ENCODE measurements at places on chromosomes 11 and 22.

GRCh38 chr11:123406441-123407129 is 23.5 kb upstream of the GRAMD1B start:
- DNase-seq, result no peak

DNA sequence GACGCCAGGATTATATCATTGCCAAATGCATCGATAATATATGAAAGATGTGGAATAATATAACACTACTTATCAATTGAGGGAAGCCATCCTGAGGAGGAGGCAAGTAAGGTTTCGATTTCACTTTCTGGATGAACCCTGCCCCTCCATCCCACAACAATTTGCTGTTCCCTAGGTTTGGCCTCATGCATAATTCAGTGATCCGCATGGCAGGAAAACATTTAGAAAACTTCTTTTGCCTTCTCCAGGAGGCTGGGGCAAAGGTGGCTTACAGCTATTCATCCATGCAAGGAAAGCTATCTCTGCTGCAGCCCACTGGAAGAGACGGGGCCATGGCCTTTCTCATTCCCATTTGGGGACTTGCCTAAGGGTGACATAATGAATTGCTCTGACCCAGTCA is 489.4 kb upstream of the CADM1 start:
- DNase-seq, result no peak

- DNase-seq, result no peak
Measured at GRCh38 chr11:133711545-133711944, 133.8 kb downstream of the SPATA19 start.

GRCh38 chr11:97703851-97704250 is 1314.0 kb downstream of the JRKL start:
- DNase-seq, result no peak

DNA sequence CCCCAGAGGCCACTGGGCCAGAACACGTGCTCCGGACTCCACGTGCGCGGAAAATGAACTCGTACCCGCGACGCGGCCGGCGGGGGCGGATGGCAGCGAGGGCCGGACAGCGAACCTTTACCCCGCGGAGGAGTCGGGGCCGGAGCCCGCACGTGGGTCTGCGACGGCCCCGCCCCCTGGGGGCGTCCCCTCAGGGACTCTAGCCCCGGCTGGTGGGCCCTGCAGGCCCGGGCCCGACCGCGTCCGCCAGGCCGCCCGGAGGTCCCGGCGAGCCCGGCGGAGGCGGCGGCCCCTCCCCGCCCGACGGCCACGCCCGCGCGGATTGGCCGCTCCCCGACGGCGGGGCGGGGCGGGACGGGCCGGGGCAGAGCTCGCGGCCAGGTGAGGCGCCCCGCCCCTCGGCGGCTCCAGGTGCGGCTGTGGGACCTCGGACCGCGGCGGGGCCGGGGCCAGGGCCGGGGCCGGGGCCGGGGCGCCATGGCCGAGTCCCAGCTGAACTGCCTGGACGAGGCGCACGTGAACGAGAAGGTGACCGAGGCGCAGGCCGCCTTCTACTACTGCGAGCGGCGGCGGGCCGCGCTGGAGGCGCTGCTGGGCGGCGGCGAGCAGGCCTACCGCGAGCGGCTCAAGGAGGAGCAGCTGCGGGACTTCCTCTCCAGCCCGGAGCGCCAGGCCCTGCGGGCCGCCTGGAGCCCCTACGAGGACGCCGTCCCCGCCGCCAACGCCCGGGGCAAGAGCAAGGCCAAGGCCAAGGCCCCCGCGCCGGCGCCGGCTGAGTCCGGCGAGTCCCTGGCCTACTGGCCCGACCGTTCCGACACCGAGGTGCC is at the start of gene FAM83F:
FAM83F (plus strand) TSS at position 389 of the 827 bp plus-strand sequence; CDS start at position 478, 89 bp downstream.
- DNase-seq, result no peak

DNA sequence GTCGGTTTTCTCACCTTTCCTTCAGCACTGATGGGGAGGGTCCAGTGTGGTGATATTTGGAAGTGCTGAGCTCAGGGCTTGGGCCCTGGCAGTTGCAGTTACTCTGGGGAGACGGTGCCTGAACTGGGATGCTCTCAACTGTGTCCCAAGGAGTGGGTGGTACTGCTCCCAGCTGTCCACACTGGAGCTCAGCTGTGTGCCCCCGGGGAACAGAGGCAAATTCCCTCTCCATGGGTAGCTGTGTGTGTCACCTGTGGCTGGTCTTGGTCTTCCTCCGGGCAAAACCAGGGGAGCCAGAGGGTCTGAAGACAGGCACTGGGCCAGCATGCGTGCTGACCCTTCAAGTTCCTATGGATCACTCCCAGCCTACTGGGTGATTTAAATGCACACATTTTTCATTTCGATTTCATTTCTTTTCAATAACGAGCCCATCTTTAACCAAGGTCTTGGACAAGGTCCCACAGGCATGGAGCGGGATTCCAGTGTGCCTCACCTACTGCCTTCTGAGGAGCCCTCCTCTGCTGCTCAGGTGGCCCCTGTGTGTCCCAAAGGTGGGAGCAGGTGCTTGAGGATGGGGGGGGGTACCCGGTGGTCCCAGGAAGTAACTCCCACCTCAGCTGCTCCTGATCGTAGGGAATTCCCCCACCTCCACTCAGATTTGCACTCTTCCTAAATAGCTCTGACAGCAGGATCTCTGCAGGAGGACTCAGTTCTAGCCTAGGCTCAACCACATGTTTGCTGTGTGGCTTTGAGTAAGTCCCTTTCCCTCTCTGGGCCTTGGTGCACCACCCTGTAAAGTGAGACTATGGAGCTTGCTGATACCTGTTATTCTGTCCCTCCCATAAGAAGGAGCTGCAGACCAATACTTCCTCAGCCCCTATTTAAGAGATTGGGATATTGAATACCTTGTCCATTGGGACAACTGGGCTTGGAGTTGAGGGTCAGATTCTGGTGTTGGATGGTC is 16.8 kb downstream of the PRDM11 start:
- DNase-seq, result no peak

DNA sequence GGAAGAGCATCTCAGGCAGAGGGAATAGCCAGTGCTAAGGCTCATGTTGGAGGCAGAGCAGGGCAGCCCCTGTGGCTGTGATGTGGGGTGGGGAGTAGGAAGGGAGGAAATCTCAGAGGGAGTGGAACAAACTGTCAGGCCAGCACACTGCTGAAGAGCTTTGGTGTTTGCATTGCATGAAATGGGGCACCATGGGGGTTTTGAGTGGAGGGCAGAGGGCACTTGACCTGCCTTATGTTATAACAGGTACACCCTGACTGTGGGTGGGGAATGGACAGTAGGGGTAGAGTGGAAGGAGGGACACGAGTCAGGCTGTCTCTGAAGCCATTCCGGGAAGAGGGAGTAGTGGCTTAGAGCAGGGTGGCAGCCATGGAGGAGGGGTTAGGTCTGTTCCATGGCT is 24.0 kb downstream of the PRDM11 start:
- DNase-seq, result no peak

- DNase-seq, result no peak
Measured at GRCh38 chr11:26025676-26026075, 306.3 kb upstream of the ANO3 start.

GRCh38 chr11:66194391-66194790 is 74.0 kb upstream of the RAB1B start:
- no peak for DNase-seq

GRCh38 chr11:66363805-66364535 is 7.6 kb downstream of the SLC29A2 start:
- peak; percentile 64 for DNase-seq

DNA sequence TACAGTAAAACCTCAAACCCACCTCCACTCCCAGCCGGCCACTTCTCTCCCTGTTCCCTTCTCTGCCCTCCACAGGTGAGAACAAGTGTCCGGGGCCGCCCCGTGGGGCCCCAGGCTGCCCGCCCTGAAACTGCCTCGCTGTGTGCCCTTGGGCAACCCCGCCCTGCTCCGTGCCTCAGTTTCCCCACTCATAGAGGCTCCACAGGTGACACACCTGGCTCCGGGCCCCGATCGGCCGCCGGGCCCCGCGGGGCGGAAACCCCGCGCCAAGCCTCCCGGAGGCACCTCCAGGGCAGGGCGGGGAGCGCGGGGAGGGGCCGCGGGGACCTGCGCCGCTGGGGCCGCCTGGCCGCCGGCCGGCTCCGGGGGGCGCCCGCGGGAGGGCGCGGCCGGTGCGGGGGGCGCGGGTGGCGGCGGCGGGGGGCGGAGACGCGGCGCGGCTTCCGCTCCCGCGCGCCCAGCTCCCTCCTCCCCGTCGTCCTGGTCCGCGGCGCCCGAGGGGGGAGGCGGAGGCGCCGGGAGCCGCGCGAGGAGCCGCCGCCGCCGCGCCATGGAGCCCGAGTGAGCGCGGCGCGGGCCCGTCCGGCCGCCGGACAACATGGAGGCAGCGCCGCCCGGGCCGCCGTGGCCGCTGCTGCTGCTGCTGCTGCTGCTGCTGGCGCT is at the start of gene LRP5:
LRP5 (plus strand) TSS at position 475 of the 663 bp plus-strand sequence; CDS start at position 599, 124 bp downstream.
- DNase-seq, result no peak

DNA sequence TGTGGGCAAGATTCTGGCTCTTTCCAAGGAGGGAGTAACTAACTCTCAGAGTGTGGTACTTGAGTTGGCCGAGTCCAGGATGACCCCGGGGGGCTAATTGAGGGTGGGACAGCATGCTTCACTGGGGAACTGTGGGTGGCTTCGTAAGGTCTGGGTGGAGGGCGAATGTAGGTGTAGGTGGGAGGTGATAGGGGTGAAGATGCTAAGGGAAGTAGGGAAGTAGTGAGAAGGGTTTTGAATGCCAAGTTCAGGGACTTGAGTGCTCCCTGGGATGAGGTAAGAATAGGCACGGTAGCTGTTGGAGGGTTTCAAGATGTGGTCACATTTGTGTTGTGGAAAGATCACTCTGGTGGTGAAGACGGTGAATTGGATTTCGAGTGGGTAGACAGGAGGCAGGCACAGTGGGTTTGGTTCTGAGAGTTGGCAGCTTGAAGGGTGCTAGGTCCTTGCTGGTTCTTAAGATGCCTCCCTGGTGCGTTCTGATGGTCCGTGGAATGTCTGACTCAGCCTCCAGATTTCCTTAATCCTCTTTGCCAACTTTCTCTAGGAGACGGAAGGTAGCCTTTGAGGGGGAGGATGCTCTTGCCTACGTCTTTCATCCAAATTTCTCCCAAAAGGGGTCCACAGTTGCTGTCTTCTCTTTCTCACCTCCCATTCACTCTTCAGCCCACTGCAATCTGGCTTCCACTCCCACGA is 2.5 kb upstream of the DNAL4 start:
- DNase-seq, result no peak

DNA sequence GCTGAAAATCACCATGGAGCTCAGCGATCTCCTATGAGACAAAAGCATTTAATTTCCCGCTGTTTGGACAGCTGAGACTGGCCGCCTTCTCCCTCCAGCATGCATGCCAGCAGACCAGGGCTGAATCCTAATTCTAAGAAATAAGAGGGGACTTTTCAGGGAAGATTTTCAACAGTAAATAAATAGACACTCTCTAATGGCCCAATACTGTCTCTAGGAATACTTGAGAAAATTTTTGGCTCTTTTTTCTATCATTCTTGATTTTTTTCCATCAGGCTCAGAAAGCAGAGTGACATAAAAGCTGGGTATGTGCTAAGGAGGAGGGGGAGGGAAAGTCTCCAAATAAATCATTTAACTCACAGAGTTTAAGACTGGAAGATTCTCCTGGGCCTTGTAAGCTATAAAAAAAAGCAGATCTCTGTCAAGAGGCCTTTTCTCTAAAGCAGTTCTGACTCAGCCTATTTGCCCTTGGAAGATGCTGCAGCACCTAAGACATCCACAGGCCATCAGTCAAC is 17.6 kb upstream of the SPON1 start:
- no peak for DNase-seq

DNA sequence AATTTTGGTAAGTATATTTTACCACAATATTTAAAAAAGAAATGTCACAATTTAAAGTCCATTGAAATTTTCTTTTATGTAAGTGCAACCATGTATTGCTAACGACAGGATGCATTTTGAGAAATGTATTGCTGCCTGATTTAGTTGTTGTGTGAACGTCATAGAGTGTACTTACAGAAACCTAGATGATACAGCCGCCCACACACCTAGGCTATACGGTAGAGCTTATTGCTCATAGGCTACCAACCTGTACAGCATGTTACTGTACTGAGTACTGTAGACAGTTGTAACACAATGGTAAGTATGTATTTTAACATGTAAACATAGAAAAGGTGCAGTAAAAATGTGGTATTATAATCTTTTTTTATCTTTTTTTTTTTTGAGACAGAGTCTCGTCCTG is 48.1 kb downstream of the CBL start:
- peak; percentile 9 for DNase-seq

GRCh38 chr11:36352922-36353321 is 56.8 kb downstream of the PRR5L start:
- DNase-seq, result peak; percentile 43

DNA sequence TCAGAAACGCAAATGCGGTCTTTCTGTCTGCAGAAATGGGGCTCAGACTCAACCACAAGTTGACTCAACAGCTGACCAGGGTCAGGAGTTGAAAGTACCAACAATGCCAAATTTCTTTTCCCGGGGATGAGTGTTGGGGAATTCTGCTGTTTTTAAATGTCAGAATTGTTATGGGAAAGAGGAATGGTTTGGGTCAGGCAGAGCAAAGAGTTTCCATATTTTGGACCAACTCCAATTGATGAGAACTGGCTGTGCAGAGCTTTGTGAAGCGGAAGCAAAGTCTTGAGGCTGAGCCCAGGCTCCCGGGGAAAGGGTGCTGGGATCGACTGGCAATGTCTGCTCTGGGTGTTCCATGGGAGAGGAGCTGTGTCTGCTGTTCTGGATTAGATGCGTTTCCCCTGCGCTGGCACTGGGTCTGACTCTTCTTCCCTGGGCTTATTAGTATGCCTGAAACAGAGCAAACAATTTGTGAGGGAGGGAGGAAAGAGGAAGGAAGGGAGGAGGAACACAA is 36.2 kb downstream of the TXN2 start:
- DNase-seq, result no peak

GRCh38 chr11:92269021-92269420 is 44.4 kb downstream of the FAT3 start:
- DNase-seq, result no peak

GRCh38 chr11:45739866-45740265 is 65.1 kb upstream of the SLC35C1 start:
- no peak for DNase-seq

DNA sequence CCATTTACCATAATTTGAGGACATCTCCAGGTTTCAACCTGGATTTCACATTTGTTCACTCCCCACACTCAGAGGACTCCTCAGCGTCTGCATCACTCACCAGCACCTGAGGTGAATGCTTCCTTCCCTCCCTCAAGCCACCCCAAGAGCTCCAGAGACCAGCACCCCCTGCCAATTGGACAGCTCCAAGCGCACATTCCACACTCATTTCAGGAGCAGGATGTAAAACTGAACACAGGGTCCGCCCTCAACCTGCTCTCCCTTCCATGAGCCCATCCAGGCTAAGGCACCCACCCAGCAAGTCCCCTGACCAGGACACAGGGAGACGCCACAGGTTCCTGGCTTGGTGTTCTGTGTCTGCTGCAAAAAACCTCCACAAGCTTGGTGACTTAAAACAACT is 3.9 kb downstream of the SCGB1D1 start:
- no peak for DNase-seq

- no peak for DNase-seq
Measured at GRCh38 chr11:16456366-16456765, 100.0 kb upstream of the SOX6 start.

GRCh38 chr11:73465023-73465675 is 89.0 kb downstream of the RELT start:
- no peak for DNase-seq
